ENCODE measurements at places on chromosomes 12 and 14.

- no peak for DNase-seq
Measured at GRCh38 chr12:99804715-99805114, 157.2 kb downstream of the GARIN6 start.

GRCh38 chr14:94771906-94772490, 2.1 kb upstream of the GSC start:
- DNase-seq = peak; percentile 68

DNA sequence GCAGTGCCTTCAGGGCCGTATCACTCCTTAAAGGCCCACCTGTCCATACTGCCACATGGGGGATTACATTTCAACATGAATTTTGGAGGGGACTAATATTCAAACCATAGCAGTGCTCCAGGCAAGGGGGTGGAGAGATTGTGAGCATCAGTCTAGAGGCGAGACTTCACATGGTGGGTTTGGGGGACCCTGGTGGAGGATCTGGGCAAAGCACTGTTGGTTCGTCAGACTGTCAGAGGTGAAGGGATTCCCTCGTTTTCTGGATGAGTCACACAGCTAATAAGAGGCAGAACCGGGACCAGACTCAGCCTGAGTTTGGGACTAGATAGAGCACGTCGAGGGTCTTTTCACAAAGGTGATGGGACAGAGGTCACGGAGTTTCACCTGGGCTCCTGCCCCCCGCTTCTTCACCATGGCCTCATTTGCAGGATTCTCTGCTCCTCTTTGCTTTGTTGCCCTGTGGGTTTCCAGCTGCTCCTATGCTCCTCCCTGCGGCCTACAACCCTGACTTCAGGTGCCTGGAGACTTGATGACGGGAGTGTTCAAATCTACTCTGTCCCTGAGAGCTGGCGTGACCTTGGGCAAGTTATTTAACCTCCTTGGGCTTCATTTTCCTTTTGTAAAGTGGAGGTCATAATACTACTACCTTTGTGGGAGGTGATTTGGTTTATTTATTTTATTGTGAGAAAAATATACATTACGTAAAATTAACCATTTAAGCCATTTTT, 41.5 kb downstream of the TEAD4 start:
- peak; percentile 74 for DNase-seq

GRCh38 chr14:91891721-91892220, 24.4 kb upstream of the TC2N start:
- no peak for DNase-seq

- no peak for DNase-seq
Measured at GRCh38 chr14:35632271-35632670, 98.3 kb downstream of the INSM2 start.

GRCh38 chr12:27635349-27635972, 60.8 kb upstream of the REP15 start:
- DNase-seq = no peak

DNA sequence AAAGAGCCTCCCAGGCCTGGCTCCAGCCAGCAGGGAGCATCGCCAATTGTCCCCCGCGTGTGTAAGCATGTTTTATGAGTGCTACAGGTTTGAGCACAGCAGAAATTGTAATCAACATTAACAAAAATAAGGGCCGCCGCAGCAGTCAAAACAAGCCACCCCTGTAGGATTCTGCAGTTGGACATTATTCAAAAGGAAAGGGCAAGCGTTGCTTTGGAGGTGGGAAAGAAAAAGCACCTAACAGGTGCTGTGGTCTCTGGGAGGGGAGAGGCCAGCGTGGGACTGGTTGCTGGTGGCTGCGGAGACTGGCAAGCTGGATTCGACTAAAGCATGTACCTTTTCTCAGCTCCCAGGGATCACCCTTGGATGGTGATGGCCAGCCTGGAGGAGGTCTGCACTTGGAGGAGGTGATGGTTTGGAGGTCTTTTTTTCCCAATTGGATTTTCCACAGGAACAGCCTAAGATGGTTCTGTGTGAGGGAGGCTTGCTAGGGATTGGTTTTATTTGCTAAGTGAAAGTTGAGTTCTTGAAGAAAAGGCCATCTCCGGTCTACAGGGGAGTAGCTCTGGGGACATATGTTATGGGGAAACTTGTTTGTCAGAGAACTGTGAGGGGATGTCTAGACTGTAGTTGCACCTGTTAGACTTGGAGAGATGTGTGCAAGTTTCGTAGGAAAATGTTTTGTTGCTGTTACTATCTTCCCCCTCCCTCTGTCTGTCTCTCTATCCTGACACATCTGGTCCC, 2.0 kb downstream of the DYRK2 start:
- DNase-seq = no peak

DNA sequence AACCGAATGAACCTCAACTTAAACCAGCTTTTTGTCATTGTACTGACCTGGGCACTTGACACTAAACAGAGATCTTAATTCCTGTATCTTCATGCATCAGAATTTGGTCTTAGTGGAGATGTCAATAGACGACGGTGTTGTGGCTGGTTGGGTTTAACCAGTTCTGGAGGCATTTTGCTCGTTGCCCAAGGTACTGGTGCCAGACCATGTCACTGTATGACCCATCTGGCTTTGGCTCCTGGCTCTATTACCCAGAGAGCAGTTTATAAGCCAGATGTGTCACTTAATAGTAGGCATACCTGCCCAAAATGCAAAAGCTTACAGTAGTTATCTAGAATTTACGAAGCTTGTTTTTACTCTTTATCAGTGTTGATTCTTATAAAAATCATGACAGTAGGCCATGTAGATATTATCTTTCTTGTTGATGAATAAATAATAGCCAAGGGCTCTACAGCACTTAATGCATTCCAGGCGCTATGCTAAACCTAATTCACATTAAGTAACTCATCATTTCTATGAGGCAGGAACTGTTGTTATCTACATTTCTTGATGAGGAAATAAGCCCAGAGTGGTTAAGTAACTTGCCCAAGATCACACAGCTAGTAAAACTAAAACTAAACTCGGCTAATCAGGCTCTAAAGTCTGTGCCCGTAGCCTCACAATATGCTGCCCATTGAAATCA, 179.7 kb upstream of the HIF1A start:
- DNase-seq = no peak

DNA sequence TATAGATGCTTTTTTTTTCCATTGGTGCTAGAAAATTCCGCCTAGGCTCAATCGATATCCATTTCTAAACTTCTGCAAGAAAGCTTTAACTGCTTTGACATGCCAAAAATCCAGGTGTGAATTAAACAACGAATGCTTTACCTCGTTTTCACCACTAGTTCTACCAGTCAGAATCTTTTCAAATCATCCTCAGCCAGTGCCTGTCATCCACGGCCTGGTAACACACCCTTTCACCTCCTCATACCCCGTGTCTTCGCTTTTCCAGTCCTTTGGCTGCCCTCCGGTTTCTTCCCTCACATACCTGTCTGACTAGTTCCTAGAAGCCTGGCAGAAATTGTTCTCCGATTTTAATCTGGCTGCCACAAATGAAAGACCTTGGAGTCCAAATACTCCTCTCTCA, 1.4 kb upstream of the PHC1 start:
- DNase-seq = peak; percentile 89

DNA sequence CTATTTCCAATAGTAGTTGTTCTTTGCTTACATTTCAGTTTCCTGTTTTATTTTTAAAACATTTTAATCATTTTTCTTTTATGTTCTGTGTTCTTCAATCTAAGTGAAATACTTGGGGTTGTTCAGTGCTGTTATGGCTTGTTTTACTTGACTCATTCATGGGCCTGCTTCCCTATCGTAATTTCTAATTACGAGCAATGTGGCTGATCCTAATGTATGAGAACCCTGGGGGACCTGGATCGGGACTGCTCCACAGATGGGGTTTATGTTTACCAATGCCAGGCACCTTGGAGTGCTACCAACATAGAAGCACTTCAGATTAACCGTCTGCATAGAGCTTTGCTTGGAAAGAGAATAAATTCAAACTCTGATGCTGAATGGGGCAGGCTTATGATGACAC, 29.8 kb downstream of the TECPR2 start:
- DNase-seq = no peak
